Activated CD4-positive, alpha-beta T cell treated with anti-CD3 and anti-CD28 coated beads, Interleukin-2, amount 10 ng/mL, durations not matched to agents 7 days and 5 days (primary cell): ENCODE measurements at places on chromosomes 12 and 14.

- DNase-seq = no peak
Measured at GRCh38 chr12:8987685-8988084, 1.7 kb upstream of the KLRG1 start.

GRCh38 chr12:108642269-108642870 is 8.7 kb upstream of the SELPLG start:
- no peak for DNase-seq

DNA sequence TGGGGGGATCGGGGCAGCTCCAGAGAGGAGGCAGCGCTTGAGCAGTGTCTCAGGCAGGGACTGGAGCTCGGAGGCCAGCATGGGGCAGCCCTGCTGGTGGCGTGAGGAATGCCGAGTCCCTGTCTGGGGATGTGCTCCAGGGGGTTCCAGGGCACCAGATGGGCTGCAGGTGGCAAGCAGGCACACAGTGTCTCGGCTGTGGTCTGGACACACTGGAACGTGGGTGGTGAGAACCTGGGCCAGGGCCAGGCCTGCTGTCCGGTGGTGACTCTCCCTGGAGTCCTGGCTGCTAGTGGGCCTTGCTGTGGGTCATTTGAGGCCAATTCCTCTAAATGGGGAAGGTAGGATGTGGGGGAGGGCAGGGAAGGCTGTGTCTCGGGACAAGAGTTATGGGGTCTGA is 199.4 kb upstream of the RTL1 start:
- no peak for DNase-seq

DNA sequence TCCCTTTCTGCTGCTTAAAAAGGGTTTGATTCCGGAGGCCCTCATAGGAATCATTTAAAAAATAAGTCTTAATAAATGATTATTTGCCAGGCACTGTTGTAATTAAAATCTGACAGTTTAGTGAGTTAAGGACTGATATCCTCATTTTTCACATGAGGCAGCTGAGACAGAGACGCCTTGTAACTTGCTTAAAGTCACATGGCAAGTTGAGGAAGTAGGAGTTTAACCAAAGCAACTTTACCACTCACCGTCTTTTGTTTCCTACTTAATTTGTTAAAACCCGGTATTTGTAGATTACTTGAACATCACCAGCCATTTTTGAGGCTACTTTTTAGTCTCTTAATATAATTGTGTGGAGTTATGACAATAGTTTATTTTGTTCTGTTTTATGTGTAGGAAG is 2.4 kb downstream of the TIGAR start:
- no peak for DNase-seq

- no peak for DNase-seq
Measured at GRCh38 chr14:42141328-42141727, 534.7 kb downstream of the LRFN5 start.

DNA sequence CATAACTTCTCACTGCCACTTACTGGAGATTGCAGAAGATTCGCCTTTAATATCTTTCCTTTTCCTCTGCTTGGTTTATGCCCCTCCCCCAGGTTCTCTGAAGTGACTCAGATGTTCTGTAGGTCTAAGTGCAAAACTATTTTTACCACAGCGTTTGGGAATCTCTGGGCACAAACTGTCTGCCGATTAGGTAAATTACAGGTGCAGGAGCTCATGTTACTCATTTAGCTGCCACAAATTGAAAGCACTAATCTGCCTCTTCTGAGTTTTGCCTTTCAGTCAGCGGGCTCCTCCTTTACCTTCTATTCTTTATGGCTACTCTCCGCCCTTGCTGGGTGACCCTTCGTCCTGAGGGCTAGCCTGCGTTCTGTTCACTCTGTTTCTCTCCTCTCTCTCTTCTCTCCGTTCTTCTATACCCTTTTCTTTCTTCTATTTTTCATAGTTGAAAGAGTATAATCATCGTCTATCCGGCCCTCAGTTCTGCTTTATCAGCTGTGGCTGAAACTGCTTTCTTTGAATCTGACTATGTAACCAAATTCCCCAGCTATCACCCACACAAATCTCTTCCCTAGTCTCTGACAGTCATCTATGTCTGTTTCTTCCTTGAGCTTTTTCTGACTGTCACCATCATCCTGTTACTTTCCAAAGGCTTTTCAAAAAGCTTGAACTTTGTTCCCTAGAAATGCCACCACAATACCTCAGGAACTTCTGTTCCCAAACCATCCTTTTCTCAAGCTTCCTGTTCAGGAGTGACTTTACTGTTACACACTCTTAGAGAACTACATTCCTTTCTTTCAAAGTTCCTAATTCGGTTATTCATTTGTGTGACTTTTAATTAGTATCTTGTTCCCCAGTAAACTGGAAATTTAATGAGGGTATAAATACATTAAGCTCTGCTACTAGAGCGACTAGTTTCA is 4.3 kb upstream of the MYF6 start:
- DNase-seq = no peak

- no peak for DNase-seq
Measured at GRCh38 chr14:33809396-33809981, 141.4 kb downstream of the EGLN3 start.

- DNase-seq = no peak
Measured at GRCh38 chr12:26157001-26157400, 32.2 kb upstream of the BHLHE41 start.
